ENCODE measurements at places on chromosomes 12 and 14.
A peak's percentile ranks its signal among the peaks of the same experiment; 100 is the strongest.

DNA sequence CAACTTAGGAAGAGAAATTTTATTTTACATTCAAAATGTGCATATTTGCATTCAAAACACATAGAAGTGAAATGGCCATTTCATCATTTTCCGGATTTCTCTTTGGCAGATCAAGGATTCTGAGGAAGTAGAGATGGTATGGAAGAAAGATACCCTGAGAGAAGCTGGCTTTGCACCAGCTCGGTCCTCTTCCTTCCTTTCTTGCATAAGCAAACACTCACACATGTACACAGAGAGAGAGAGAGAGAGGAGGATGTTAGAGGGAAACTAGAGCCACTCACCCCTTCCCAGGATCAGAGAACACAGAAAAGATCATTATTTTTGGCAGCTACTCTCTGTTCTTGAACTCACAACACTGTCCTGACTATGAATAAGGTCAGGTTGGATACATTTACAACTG lies 15.6 kb upstream of the PLEKHD1 start:
- DNase-seq: no peak

GRCh38 chr12:53379389-53380103 lies 430 bp upstream of the SP1 start:
- DNase-seq: peak; percentile 100

DNA sequence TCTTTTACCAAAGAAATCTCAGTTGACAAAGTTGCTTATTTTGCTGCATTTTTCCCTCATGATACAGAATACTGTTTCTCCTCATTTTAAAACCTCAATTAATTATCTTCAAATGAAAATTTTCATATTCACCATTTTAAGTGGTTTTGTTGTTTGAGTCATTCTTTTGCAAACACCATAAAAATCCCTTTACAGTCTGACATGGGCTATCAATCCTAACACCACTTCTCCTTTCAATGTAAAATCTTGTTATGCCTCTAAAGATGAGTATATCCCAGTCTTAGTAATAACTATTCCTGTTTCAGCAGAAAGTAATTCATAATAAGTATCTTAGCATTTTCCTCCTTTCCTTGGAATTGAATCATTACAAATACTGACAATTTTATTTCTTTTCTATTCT lies 192.2 kb downstream of the SYT1 start:
- DNase-seq: peak; percentile 38

DNA sequence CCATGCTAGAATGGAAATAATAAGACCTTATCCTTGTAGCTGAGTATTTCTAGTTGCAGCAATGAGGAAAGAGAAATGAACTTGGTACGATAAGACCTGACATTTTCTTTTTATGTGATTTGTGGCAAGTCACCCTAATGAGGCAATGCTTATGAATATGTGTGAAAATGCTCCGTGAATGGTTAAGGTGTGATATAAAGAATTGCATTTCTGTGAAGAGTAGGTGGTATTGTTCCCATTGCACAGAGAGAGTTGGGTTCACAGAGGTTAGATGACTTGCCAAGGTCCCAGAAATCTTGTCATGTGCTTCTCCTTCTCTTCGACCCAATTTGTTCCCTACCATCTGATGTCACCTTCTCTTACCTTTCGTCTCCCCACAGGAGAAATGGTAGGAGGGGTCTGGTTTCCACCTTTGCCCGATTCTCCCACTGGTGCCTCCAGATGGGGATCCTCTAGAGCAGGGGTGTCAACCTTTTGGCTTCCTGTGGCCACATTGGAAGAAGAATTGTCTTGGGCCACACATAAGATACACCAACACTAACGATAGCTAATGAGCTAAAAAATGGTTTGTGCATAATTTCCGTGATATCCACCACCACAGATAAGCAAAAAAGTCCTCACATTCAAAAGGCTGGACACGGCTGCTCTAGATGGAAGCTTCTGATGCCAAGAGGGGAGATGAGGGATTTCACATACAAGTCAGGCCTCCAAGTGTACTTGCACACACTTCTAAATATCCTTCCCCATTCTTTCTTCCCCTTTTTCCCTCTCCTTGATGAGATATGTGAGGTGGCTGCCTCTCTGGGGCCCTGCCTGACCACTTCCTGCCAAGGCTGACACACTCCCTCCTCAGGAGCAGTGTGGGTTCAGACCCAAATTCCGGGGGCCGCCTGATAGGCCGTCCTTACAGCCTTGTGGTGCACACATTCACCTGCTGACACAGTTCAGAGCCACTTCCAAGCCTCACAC lies 96.1 kb downstream of the PLXNC1 start:
- peak; percentile 8 for DNase-seq

DNA sequence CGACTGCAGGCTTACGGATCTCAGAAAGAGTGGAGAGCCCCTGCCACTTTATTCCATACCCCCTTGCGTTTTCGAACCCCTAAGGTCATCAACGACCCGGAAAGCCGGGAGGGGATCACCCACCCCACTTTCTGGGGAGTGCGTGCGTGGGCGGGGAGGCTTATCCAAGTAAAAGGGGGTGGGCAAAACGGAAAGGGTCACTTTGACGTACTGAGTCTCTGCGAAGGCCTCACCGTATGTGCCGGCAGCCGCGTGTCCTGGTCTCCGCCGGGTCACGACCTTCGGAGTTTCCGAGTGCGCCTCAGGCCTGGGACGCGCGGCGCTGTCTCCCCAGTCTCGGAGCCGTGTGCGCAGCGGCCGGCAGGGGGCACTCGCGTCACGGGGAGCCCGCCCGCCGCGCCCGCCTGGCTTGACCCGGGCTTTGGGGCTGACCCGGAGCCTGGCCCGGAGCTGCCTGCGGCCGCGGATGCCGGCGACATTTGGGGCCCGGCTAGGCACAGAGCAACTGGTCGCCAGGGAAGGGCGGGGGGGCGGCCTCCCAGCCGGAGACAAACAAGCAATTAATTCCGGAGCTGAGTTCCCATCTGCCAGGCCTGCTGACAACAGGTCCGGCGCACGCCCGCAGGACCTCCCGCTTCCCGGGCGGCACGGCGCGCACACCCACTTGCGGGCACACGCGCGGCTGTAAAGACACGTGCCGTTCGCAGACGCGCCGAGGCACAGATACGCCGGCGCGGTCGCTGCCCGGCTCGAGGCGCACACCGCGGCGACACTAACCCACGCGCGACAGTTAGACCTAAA lies 890 bp upstream of the KIF26A start:
- DNase-seq: no peak

- peak; percentile 20 for DNase-seq
Observed at GRCh38 chr12:41465526-41465925, 277.4 kb downstream of the PDZRN4 start.

GRCh38 chr12:94697631-94698030 lies 47.3 kb upstream of the TMCC3 start:
- no peak for DNase-seq

DNA sequence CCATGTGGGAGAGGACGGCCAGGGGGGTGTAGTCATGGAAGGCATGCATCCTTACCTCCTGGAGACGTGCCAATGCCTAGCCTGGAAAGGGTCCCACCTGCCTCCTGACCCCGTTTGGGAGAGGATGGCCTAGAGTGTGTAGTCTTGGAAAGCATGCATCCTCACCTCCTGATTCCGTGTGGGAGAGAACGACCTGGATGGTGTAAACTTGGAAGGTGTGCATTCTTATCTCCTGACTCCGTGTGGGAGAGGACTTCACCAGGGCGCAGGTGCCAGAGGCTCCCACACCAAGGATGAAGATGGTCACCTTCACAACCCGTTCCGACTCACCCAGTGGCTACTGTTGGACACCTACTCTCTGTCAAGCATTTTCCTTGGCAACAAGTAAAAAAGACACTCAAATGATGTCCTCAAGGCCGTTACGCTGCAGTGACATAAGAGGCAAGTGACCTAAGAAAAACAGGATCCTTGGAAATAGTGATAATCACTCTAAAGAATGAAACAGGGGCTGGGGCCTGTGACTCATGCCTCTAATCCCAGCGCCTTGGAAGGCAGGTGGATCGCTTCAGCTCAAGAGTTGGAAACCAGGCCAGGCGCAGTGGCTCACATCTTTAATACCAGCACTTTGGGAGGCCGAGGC lies 37.5 kb upstream of the FZD10 start:
- no peak for DNase-seq

DNA sequence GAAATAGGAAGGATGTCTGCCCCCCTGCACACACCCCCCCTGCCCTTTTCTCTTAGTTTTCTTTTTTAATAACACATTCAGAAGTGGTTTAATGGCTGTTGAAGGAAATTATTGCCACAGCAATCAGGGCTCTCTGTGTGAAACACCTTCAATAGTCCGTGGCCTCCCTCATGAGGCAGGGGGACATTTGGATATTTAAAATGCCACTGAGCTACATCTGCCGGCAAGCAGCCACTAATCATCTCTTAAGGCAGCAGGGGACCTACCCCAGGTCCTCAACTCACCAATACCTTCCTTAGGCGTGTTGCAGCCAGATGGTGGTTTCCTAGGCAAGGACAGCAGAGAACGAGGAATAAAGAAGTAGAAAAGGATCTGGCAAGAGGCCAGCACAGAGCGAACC lies 283.2 kb downstream of the TTC8 start:
- DNase-seq: no peak

DNA sequence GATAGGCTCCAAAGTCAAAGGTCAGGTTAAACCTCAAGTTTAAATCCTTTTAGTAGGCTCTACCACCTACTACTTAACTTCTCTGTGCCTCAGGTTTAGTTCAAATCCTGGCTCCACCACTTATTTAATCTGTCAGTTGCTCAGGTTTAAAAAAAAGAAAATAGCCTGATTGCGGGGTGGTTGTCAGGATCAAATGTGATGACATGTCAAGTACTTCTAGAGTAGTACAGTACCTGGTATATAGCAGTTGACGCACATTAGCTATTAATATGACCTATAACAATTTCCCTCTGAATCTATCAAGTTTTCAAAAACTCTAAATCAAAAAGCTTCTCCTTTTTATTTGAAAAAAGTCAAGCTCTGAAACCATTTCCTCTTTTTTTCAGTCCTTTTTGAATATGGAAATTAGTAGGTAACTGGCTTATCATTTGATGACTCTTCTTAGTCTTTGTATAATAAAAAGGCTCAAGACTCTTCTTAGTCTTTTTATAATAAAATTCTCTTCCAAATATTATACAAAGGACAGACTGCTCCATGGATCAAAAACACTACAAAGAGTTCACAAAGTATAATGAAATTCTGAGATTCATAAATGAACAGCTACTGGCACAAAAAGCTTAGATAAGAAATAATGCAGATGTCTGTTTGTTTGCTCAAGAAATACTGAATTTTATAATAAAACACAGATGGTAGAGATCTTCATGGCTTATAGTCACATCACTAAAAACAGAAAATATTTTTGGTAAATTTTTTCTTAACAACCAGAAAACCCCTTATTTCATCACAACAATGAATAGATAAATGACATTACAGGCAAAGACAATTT lies 5.0 kb downstream of the OSBPL8 start:
- no peak for DNase-seq

DNA sequence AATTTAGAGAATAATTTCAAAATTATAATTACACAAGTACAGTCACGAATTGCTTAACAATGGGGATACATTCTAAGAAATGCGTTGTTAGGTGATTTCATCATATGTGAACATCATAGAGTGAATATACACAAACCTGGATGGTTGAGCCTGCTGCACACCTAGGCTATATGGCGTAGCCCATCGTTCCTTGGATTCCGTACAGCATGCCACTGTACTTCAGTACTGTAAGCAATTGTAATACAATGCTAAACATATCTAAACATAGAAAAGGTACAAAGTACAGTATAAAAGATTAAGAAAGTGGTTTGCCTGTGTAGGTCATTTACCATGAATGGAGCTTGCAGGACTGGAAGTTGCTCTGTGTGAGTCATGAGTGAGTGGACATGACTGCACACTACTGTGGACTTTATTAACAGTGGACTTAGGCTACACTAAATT lies 286.2 kb downstream of the CACNA1C start:
- peak; percentile 79 for DNase-seq

- DNase-seq: no peak
Observed at GRCh38 chr14:32421781-32422180, 92.7 kb downstream of the AKAP6 start.

DNA sequence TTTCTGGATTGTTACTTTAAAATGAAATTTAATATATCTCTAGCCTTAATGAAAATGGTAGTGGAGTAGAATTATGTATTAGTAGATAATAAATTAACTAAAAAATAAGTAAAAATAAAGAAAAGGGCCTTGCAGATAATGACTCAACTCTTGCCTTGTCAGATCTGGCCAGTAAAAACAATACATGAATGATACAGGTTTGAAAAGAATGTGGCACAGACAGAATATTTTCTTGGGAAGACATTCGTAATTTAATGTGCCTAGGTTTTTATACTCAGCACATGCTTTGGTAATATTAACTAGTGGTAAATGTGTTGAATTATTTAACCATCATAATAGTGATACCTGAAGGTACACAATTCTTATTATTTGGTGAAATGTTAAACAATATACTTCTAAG lies 28.3 kb downstream of the ATF7IP start:
- peak; percentile 37 for DNase-seq

DNA sequence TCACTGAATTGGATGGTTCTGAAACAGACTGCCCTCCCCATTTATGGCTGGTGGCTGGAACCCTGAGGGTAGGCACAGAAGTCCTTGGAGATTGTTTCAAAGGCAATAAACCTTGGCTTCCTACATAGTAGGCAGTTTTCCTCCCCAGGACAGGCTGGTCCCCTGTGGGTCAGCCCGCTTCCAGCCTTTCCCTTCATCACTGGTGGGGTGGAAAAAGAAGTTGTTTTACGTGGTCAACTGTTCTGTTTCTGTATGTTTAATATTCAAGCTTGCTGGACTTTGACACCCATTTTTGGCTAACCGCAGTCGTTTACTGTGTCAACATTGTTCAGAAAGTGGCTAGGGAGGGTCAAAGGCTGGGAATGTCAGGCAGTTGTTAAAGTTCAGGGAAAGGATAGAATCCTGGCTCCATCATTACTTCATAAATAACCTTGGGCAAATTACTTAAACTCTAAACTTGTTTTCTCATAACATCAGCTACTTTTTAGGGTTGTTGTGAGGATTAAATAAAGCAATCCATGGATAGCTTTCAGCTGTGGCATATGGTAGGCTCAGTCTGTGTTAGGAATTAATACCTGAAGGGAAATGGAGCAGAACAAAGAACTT lies 2.4 kb downstream of the KLHDC2 start:
- peak; percentile 26 for DNase-seq

Data from M059J (cell line).